ENCODE measurements at places on chromosomes 6 and 20. TPM values are rescaled to one million over a fixed set of nuclear protein-coding genes. Genes with fewer than 3 reads are reported as not detected.

GRCh38 chr6:31462026-31462963, 35.6 kb upstream of the MICB start:
- DNase-seq, result no peak

GRCh38 chr20:5327356-5327755, 10.6 kb upstream of the PROKR2 start:
- no peak for DNase-seq

- DNase-seq, result no peak
These were observed 310.4 kb downstream of the TFAP2B start for GRCh38 chr6:51129043-51129442.

DNA sequence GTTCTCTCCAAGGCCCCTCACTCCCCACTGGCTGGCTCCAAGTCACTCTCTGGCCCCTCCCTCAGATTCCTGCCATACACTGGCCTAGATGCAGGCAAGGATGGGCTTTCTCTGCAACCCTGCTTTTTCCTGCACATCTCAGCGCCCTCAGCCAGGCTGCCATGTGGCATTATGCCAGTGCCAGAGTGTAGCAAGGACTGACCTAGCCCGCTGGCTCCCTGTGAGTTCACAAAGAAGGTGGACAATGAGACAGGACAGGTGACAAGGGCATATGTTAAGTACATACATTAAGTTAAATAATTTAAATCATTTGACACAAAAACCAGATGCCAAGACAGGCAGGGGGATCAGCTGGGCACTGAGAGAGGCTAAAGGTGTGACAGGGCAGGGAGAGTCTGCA, 394.6 kb downstream of the ZFAND3 start:
- DNase-seq, result no peak

GRCh38 chr20:24676353-24676977, 207.0 kb downstream of the SYNDIG1 start:
- no peak for DNase-seq

The PDE10A gene
- total RNA-seq, result 9.3 TPM

GRCh38 chr6:156167016-156167624, 610.1 kb upstream of the ARID1B start:
- DNase-seq, result no peak

DNA sequence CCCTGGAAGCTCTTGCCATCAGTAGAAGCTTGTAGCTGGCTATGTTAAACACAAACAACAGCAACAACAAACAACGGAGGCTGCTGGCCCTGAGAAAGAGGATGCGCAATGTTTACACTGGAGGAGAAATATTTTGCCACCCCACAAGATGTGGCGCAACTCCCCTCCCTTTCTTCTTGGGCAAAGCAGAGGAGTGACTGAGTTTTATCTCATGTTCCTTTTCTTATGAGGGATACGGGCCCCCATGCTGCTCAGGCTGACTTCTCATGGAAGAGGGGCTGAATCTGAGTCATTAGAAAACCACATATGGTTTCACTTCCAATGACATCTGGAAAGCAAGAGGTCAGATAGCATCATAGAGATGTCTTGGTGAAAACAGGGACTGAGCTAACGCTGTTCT, 75.9 kb upstream of the HDDC2 start:
- no peak for DNase-seq

The EGFL8 gene
- total RNA-seq, result 7.7 TPM

GRCh38 chr6:1636272-1636825, 26.6 kb downstream of the FOXC1 start:
- no peak for DNase-seq

DNA sequence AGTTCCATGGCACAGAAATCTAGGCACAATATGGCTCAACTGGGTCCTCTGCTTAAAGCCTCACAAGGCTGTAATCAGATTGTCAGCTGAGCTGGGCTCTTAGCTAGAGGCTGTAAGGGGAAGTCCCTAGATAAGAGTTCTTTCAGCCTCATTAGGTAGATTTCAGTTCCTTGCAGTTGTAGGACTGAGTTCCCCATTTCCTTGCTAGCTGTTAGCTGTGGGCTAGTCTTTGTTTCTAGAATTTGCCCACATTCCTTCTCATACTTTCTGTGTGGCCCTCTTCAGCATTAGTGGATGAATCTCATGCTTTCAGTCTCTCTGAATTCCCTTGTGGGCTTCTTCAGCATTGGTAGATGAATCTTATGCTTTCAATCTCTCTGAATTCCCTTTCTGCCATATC, 71.0 kb upstream of the MRAP2 start:
- DNase-seq, result no peak

The TRIM40 gene
- total RNA-seq, result not detected

DNA sequence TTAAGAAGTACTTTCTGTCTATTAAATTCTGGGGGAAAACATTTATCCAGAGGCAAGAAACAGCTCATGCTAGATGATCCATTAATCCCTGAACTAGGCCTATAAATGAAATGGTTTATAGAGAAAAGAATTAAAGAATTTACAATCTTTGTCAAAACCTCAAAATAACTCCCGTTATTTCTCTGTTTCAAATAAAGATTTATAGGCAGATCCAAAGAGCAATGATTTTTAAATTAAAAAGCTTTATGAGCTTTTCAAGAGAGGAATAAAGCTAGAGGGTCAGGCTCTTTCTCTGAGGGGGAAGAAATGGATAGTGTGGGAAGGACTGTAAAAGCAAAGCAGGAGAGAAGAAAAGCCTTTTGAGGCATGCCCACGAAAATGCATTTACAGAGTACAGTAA, 82.5 kb upstream of the OGFRL1 start:
- no peak for DNase-seq

- no peak for DNase-seq
These were observed 11.1 kb upstream of the SNRNP48 start for GRCh38 chr6:7578931-7579330.

The ASIP gene
- 9.5 TPM for total RNA-seq

GRCh38 chr6:157822245-157823000, 623 bp upstream of the SNX9 start:
- no peak for DNase-seq

GRCh38 chr6:121959501-121959900, 440.0 kb upstream of the HSF2 start:
- no peak for DNase-seq

- peak; percentile 67 for DNase-seq
These were observed 107.7 kb upstream of the PRND start for GRCh38 chr20:4613718-4614620.

The MRAP2 gene
- total RNA-seq, result not detected

DNA sequence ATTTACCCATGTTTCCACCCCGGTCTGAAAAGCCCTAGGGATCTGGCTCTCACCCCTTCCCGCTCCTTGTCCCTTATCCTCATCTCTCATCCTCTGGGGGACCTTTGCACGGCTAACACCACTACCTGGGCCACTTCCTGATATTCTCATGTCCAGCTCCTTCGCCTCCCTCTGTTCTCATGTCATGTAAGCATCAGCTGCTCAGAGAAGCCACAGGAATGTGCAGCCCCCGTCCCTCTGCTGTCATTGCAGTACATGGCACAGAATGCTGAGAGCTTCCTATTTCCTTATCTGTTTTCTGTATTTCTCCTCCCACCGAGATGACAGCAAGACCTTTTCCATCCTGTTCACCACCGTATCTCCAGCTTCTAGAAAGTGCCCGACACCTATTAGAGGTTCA, 102.4 kb downstream of the MTHFD1L start:
- DNase-seq, result no peak

- DNase-seq, result no peak
These were observed 16.1 kb downstream of the FBXL4 start for GRCh38 chr6:98931696-98932095.

- DNase-seq, result no peak
These were observed 766 bp upstream of the TINAG start for GRCh38 chr6:54307439-54307910.

GRCh38 chr20:52675375-52675774, 296.8 kb upstream of the TSHZ2 start:
- no peak for DNase-seq

The MUC22 gene
- total RNA-seq, result 0.22 TPM

GRCh38 chr20:18436847-18437246, 30.0 kb downstream of the DZANK1 start:
- DNase-seq, result no peak

- no peak for DNase-seq
These were observed 683.7 kb downstream of the EPM2A start for GRCh38 chr6:145051661-145052060.

The LGSN gene
- total RNA-seq, result not detected

- DNase-seq, result no peak
These were observed 188.8 kb upstream of the TBX18 start for GRCh38 chr6:84953111-84953755.

- no peak for DNase-seq
These were observed 16.1 kb upstream of the STK38 start for GRCh38 chr6:36563237-36563927.

DNA sequence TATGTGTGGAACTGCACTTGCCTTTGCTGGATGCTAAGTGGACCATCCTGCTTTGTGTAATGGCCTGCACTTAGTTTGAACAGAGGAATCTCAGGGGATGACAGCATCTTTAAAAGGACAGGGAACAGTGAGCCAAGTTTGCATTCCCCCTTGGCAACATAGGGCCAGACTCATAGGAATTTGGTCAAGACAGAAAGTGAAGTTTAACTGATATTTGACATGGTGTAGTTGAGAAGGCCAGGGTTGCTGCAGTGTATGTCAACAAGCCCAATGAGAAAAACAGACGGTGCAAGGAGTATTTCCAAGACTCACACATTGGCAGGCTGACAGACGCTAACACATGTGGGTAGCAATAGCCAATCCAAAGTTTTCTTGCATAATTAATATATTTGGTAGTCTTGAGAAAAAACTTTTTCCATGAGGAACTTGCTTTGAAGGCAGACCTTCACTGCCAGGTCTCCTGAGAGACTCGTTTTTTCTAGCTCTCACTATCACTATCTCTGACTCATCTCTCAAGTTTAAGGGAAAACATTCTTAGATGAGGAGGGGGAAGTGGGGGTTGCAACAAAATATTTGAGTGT, 213.8 kb downstream of the IBTK start:
- DNase-seq, result peak; percentile 50

DNA sequence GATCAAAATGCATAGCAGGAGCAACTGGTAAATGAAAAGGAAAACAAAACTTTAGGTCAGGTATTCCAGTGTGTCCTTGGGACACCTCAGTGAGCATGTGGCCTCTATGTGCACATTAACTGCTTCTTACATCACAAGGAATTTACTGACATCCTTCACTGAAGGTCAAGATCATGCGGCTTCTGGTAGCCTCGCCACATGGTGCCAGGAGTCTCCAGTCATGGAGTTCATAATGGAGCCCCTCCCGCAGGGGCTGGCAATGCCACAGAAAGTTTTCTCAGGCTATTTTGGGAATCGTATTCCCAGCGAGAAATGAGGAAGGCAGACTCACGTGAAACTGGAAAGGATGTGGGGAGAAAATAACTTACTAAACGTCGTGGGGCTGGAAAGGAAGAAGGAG, 19.7 kb upstream of the SLC22A3 start:
- DNase-seq, result no peak

GRCh38 chr20:6123649-6124014, 802 bp upstream of the FERMT1 start:
- no peak for DNase-seq

The UST gene
- total RNA-seq, result 3.4 TPM

GRCh38 chr20:58714923-58715351, 22.3 kb downstream of the NPEPL1 start:
- no peak for DNase-seq

The DOP1A gene
- total RNA-seq, result 17.7 TPM

The GRM4 gene
- total RNA-seq, result not detected

The SSTR4 gene
- total RNA-seq, result not detected

GRCh38 chr6:134888316-134888715, 61.6 kb downstream of the ALDH8A1 start:
- DNase-seq, result no peak

Measured in left ventricle myocardium superior (tissue), 1 donor.